Hepatic stellate cell (primary cell): ENCODE measurements at places on chromosomes 1 and 21.

DNA sequence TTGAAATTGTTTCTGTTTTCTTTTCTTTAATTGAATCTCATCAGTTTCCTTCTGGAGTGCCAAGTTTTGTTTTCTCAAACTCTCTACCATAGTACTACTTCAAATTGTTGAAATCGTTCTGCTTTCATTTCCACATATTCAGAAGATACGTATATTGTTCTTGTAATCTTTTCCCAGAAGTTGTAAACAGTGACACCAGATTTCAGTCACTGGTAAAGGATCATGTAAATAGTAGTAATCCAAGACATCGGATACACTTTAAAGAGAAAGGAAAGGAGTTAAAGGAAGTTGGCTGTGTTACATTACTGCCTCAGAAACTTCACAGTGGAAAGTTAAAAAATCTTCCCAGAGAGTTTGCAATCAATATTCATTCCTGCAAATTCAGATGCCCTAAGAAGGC, 67.5 kb downstream of the RGL1 start:
- no peak for DNase-seq

DNA sequence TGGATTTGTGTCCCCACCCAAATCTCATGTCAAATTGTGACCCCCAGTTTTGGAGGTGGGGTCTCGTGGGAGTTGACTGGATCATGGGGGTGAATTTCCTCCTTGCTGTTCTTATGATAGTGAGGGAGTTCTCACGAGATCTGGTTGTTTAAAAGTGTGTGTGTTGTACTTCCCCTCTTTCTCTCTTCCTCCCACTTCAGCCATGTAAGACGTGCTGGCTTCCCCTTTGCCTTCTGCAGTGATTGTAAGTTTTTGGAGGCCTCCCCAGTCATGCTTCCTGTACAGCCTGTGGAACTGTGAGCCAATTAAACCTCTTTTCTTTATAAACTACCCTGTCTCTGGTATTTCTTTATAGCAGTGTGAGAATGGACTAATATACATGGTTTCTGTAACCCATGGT, 64.6 kb downstream of the RHOU start:
- no peak for DNase-seq

DNA sequence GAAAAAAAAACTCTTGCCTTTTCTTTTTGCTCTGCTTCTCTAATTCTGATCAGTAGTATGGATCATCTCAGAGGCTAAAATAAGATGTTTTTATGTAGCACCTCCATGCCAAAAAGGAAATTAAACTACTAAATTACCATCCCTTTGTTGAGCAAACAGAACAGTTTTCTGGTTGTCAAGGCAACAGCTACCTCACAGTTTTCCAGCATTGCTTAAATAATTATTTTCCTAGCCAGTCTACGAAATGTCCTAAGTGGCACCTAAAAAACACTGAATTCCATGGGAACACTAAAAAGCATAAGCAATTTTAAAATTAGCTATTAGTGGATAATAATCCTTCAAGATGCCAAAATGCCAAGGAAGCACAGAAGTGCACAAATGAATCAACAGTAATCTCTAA, 61.7 kb downstream of the ARID4B start:
- no peak for DNase-seq

DNA sequence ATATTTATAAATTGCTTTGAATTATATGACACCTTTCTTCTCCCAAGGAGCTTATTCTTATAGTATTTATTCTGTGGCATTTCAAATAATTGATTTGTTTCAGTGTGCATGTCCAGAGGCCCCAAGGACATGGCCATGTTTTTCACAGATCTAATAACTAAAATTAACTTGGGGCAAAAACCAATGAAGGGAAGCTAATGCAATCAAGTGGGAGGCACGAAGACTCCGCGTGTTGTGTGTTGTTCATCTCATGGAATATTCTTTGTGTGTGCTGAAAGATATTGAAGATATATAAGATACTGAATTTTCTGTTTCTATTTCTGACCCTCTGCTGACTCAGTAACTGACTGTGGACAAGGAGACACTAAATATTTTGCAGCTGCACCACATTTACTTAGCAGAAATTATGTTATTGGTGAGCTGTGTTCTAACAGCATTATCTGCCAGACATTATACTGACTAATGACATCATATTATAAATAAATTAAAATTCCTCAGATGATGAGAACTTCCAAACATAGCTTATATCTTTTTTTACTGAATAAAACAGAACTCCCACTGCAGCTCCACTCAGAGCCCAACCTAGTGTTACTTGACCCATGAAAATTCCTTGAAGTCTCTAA, 519.3 kb upstream of the CXADR start:
- no peak for DNase-seq

DNA sequence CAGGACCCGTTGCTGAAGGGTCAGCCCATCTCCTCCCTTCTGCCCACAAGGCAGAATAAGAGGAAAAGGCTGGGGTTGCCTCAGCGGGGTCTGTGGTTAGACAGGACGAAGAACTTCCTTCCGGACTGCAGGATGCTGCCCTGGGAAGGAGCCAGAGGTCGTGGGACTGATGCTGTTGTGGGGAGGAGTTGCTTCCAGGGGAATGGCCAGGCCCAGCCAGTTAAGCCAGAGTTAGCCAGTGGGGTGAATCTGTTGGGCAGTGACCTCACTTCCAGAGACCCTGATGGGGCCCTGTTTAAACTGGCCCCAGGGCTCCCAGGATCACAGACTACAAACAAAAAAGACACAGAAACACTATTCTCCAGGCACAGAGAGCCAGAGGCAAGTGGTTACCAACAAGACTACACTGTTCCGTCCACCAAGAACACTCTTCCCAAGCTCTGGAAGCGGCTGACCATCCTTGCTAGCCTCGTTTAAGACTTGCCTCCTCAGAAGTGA, 13.0 kb downstream of the FAM229A start:
- peak; percentile 74 for DNase-seq

DNA sequence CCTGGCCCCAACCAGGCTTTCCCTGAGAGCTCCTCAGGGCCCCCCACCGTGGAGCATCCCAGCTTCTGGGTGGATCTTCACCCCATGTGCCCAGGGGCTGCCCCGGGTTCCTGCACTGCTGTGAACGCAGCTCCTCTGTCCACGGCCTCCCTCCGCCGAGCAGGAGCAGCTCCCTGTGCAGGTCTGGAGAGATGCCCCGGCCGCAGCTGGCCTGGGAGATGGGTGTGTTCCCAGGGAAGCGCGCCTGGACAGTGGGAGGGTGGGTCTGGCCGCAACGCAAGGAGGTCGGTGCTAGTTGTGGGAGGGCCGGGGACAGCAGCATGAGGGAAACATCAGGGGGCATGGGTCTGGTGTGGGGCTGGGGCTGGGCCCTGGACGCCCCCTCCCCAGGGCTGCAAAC, 71.3 kb downstream of the MORN1 start:
- DNase-seq: no peak

DNA sequence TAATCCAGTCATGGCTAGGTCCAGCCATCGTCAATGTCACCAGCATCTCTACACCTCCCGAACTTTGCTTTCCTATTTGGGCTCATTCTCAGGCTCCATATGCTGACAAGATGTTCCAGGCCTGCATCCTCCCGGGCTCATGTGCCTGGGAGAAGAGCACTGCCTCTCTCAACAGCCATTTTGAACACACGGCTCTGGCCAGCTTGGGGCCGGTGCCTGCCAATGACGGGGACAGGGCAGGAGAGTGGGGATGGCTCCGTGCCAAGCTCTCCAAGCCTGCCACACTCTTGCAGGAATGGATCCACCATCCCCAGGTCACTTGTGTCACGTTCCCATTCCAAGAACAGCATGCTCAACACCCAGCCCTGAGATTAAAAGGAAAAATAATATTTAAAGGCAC, 61.4 kb upstream of the PAX7 start:
- no peak for DNase-seq

- peak; percentile 85 for DNase-seq
Observed at GRCh38 chr1:52669696-52670095, 28.5 kb downstream of the COA7 start.

DNA sequence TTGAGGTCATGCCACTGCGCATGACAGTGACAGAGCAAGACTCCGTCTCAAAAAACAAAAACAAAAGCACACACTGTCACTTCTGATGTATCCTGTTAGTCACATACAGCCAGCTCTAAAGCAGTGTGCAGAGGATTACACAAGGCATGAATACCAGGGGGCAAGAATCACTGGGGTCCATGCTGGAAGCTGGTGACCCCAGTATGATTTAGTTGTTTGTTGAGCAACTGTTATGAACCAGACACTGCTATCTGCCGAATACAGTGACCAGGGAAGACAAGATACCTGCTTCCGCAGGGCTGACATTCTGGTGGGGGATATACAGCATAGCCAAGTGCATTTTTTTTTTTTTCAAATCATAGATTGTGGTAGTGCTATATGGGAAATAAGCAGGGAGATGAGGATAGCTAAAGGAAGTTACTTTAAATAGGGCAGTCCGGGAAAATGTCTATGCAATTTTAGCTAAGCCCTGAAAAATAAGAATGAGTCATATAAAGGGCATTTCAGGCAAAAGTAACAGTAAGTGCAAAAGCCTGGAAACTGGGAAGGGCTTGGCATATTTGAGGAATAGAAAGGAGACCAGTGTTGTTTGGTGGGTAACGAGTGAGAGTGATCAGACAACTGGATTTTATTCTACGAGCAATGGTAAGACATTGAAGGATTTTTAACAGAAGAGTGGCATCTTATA, 69.7 kb downstream of the ADSS2 start:
- DNase-seq: peak; percentile 54
